NCI-H510A treated with DMSO at 0.1 percent for 48 hours (cell line): ENCODE measurements at places on chromosomes 3 and 15.
A peak's percentile ranks its signal among the peaks of the same experiment; 100 is the strongest.

GRCh38 chr15:51483520-51483919 lies 139.1 kb downstream of the DMXL2 start:
- no peak for DNase-seq

GRCh38 chr3:176584413-176585176 lies 612.7 kb downstream of the TBL1XR1 start:
- DNase-seq = no peak

GRCh38 chr3:127013181-127013580 lies 30.3 kb downstream of the PLXNA1 start:
- DNase-seq = no peak

- no peak for DNase-seq
Measured at GRCh38 chr3:68740087-68740486, 192.3 kb downstream of the TAFA4 start.

- no peak for DNase-seq
Measured at GRCh38 chr15:72783004-72783639, 436 bp downstream of the ADPGK start.

DNA sequence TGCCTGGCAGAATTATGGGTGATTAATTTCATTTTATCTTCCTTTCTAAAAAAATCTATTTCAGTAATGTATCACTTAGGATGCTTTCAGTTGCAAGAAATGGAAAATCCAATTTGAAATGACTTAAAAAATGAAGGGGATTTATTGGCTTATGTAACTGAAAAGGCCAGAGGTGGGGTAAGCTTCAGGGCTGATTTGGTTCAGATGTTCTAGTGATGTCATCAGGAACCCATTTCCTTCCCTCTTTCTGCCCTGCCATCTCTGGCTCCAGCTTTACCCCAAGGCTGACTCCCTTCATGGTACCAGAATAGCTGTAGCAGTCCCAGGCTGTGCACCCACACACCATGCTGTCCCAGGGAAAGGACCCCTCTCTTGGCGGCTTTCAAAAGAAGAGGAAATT lies 18.5 kb upstream of the REC114 start:
- no peak for DNase-seq

GRCh38 chr3:140284372-140284771 lies 349.4 kb downstream of the CLSTN2 start:
- DNase-seq = no peak

DNA sequence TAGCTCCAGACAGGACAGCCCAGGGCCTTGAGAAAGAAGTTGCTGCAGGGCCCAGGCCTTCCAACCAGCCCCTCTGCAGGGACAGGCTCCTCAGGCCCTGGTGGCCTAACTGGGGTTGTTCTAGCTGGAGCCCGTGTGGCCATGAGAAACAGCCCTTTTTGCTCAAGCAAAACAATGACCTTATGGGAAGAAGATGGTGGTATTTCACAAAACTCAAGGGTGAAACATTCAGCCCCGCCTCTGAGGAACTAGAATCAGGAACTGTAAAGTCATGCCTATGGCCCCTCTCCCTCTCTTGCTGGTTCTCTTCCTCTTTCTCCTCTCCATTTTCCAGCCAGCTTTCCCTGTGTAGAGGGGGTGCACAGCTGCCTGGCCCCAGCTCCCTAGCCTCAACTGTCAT lies 273.3 kb downstream of the RPLP1 start:
- DNase-seq = no peak

GRCh38 chr3:23172059-23172458 lies 31.1 kb upstream of the UBE2E2 start:
- no peak for DNase-seq

- DNase-seq = peak; percentile 64
Measured at GRCh38 chr3:72938471-72939265, 50.8 kb downstream of the GXYLT2 start.

- no peak for DNase-seq
Measured at GRCh38 chr15:95987299-95987698, 343.2 kb upstream of the NR2F2 start.

- no peak for DNase-seq
Measured at GRCh38 chr3:54630101-54630623, 297.7 kb downstream of the LRTM1 start.

DNA sequence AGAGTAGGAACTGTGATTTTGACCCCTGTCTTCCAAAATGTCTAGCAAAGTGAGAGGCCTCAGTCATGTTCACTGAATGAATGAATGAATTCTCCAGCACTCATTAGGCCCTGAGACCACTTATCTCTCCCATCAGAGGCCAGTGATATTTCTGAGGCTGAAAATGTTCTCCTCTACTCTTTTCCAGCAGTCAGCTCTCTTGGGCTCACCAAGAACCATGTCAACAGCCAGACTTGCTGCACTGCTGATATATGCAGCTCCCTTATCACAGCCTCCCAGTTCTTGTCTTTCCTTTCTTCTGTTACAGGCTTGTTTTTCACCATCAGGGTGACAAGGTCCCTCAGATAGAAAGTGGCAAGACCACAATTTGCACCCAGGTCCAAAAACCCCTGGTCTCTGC lies 28.7 kb upstream of the MFSD1 start:
- DNase-seq = no peak

GRCh38 chr3:15325228-15325627 lies 7.2 kb downstream of the SH3BP5 start:
- no peak for DNase-seq

- no peak for DNase-seq
Measured at GRCh38 chr15:23616536-23616935, 31.1 kb downstream of the MAGEL2 start.

GRCh38 chr15:69089258-69089657 lies 71.2 kb upstream of the GLCE start:
- no peak for DNase-seq

DNA sequence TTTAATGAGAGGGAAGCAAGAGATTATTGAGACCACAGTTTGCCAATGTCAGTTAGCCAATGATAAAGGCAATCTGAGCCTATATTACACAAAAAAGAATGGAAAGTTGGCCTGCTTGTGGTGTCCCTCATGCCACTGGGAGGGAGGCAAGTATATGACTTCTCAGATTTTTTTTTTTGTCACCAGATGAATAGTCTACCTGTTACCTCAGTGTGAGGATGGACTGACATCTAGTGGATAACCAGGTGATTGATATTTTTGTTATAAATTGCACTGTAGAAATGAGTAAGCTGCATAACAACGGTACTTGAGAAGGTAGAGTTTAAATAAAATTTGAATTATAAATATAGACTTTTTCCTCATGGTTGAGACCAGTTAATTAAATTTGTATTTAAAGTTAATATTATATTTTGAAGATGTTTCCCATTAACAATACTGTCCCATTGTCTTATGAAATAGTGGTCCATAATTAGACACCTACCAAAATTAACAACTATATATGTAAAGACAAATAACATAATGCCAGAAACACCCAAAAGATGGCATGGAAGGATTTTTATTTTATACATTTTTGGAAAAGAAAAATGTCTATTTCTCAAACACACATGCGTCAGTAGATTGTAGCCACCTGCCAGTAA lies 237.8 kb upstream of the GADL1 start:
- no peak for DNase-seq

DNA sequence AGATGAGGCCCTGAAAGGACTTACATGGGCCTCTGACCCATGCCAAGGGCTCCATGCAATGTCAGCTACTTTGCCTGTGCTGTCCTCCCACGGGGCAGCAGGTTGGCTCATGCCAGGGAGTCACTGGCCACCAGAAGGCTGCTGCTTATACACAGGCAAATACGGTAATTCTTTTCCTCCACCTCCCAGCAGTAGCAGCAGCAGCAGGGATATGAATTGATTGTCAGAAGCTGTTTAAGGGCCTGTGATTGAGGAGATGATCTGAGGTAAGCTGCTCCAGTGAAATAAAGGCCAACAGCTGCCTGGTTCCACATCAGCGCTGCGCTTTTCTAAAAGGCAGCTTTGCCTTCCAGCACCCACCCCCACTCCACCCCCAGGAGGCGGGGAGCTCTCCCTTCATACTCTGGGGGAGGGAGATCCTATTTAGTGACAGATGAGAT lies 250.5 kb downstream of the SHQ1 start:
- DNase-seq = peak; percentile 20

DNA sequence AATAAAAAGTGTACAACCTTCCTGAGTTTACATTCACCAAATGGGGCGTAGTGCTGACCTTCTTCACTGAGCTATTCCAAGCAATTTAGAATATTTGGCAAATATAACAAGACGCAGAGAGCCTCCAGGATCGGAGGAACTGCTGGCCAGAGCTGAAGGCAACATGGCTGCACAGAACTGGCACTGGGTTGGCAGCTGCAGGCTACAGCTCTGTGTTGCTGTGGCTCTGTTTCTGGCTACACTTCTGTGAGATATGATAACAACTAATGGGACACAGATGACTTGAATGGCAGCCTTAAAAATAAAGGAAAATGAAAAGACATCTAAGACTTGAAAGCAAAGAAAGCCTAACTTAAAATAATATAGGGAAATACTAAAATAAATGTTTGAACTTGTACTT lies 10.8 kb upstream of the SLC6A20 start:
- no peak for DNase-seq

- no peak for DNase-seq
Measured at GRCh38 chr15:76972389-76973361, 22.3 kb upstream of the PSTPIP1 start.

- DNase-seq = no peak
Measured at GRCh38 chr3:69547461-69547880, 161.6 kb upstream of the FRMD4B start.

- DNase-seq = peak; percentile 61
Measured at GRCh38 chr3:166444756-166445155, 607.5 kb upstream of the BCHE start.

DNA sequence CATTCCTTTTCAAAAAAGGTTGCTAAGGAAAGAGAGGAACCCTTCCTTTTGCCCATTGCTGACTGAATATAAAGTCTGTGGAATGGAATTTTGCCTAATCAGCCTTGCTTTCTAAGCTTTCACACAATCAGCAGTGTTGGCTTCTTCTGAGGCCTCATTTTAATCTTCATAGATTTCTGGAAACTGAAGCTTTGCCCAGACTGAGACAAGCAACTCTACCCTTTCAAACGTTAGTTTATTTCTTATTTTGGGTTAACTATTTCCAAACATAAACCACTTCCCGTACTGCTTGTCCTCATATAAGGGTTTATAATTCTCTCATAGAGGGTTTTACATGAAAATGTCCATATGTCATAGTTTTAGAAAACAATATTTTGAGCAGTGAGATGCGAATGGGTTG lies 82.9 kb downstream of the NR1D2 start:
- no peak for DNase-seq

DNA sequence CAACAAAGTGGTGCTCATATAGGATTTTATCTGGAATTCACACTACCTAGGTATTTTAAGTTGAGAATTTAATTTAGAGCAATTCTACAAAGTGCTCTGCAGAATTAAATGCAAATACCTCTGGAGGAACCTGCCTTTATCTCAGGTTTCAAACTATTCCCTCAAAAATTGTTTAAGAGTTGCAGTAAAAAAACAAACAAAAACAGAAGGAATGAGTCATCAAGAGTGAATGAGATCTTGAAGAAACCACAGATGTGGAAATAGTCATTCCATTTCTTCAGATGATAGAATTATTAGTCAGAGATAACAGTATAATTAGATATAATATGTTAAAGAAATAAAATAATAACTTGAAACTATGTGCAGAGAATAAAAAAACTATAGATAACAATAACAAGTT lies 80.8 kb upstream of the SCN5A start:
- DNase-seq = no peak

DNA sequence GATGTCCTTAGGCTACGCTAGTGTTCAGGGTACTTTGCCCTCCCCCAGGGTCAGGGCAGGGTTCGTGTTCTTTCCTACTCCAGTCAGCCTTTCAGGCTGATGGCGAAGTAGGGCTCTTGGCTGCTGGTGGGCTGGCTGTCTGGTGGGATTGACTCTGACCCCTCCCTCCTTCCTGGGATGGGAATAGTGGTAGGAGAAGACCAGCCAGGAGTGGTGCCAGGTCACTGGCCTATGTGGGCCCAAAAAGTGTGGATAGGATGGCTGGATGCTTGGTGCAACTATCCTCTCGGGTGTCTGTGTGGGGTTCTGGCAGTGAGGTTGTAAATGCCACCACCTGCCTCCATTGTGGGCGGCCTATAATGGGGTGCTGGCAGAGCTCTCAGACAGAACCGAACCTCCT lies 20.4 kb upstream of the EXOG start:
- DNase-seq = no peak

GRCh38 chr15:49521802-49522201 lies 98.8 kb downstream of the FGF7 start:
- no peak for DNase-seq

- no peak for DNase-seq
Measured at GRCh38 chr15:41476416-41477048, 17.1 kb upstream of the ITPKA start.

DNA sequence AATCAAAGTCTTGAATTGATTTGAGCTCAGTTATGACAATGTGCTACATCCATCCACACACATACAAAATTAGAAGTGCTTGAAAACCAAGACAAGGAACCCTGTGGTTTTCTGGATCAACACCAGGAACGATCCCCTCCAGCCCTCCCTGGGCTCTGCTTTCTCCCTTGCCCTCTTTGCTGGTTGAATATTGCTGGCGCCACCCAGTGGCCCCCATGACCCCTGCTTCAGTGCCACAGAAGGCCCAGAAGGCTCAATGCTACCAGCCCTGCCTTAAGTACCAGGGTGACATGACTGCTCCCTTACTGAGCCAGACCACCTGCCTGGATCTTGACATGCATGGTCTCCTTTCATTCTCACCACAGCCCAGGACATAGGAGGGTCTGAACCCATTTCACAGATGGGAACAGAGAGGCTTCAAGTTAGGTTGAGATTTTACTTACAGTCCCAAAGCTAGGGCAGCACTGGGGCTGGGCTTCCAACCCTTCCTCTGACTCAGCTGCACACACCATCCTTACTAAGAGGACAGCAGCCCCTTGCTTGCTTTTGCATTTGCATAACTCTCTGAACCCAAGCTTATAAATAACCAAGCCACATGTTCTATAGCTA lies 15.0 kb downstream of the IL12A start:
- DNase-seq = peak; percentile 67

DNA sequence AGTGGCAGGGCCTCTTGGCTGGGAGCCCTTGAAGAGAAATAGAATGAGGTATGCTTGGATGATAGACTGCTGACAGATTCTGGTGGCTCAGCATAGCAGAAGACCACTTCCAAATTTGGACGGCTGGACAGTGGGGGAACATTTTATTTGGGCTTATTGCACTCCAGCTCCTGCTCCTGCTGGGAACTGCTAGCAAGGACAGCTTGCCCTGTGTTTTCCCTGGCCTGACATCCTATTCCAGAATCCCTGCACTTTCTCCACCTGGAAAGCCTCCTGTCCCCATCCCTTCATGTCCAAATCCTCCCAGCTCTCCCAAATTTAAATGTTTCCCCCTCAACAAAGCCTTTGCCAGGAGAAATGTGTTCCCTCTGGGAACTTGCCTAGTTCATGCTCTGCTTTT lies 9.8 kb upstream of the COLQ start:
- no peak for DNase-seq

DNA sequence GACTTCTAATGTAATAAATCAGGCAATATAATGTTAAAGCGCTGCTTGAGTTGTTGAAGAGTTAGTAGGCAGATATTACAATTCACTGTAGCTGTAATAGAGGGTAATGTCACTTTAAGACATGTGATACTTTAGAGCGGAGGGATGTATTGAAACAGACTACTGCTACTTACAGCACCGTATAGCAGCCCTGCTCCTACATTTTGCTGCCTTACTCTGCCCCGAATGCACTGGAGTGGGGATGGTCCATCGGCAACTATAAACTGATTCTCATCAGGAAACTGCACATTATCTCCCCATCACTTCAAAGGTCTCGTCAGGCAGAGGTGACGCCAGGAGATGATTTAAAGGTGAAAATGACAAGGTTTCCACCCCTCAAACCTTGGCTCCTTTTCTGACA lies 349.7 kb upstream of the SUCLG2 start:
- DNase-seq = no peak

- no peak for DNase-seq
Measured at GRCh38 chr15:22918056-22918455, 62.1 kb downstream of the CYFIP1 start.

- DNase-seq = no peak
Measured at GRCh38 chr3:157464321-157464720, 27.7 kb downstream of the PTX3 start.
